Stimulated activated CD4-positive, alpha-beta T cell treated with anti-CD3 and anti-CD28 coated beads, Interleukin-15, amount 100 ng/mL, for 1 hour (primary cell): ENCODE measurements at places on chromosomes 5 and 9.

GRCh38 chr5:171029401-171029800 lies 167.6 kb downstream of the RANBP17 start:
- no peak for DNase-seq

DNA sequence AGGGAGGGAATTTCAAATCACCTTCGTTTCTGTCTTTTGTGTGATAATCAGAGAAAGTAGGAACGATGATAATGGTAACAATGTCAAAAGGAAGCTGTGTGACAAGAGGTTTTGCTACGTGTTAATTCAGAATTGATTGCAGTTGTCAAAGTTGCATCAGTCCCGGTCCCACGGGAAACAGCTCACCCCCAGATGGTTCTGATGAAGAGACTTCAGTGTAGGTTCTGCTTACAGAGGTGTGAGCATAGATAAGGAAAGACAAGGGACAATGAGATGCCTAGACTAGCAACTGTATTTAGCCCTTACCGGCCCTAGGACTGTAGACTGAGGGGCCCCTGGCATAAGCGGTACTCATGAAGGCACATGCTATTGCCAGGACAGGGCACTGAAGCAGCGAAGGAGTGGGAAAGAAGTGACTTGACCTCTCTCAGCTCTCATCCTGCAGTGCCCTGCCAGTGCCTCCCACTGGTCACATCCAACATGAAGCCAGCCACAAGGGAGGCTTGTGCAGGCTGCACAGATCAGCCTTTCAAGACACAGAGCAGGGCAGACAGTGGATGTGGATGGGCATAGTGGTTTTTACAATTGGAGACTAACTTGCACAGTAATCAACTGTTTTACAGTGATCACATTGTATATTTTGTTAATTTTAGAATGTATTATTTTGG lies 21.1 kb downstream of the PDE8B start:
- DNase-seq: no peak

GRCh38 chr9:71744754-71745521 lies 23.4 kb downstream of the CEMIP2 start:
- DNase-seq: no peak

GRCh38 chr5:142403583-142403982 lies 78.8 kb upstream of the SPRY4 start:
- no peak for DNase-seq
